Astrocyte of the spinal cord (primary cell): ENCODE measurements at places on chromosomes 6 and 20.

- DNase-seq = no peak
These were observed 140.5 kb downstream of the PREX1 start for GRCh38 chr20:48687117-48687800.

DNA sequence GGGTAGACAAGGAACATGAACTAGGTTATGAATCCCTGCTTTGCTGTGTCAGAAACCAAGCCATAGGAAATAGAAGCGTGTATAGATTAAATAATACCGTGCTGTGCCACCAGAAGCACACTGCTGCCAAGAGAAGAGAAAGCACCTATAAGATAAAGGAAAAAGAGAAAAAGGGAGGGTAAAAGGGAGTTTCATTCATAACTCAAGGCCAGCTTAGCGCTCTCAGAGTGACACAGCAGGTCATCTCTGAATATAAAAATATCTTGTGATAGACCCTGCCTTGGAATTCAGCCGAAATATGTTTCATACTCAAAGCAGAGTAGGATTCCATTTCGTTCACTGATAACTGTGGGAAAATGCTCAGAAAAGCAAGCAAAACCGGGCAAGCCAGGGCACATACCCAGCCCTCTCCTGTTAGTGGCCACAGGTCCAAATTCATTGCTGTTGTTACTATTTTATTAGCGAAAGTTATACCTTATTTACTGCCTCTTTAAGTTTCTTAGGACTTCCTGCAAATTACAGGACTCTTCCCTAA is 8.7 kb downstream of the JAG1 start:
- no peak for DNase-seq

- DNase-seq = no peak
These were observed 387.0 kb downstream of the LAMA2 start for GRCh38 chr6:129269891-129270290.

DNA sequence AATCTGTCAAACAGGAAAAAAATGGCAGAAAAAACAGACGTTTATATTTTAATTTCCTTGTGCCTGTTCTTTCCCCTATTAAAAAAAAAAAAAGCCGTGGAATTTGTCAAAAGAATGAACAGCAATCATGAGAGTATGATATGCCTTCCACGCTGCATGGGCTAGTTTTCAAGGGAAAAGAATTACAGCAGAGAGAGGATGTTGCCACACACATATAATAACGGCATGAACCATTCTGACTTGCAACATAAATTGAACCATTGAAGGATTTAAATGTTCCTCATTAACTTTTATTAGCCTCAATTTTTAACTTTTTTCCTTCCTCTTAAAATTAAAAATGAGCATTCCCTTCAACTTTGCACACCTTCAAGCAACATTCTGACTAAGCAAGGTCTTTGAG is 301.8 kb downstream of the FOXC1 start:
- DNase-seq = no peak

DNA sequence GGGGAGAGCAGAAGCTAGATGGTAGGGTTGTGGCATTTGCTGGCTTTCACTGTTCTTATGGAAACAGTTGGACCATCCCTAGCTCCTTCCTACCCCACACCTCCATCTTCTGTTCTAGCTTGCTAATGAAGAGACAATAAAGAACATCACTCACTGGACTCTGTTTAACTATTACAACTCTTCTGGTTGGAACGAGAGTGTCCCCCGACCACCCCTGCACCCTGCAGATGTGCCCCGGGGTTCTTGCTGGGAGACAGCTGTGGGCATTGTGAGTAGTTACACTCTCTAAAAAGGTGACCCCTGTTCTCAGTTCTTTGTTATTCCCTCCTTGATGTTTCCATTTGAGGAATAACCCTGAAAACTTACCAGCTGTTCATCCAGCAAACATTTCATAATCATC is 40.4 kb upstream of the NOP56 start:
- DNase-seq = no peak

DNA sequence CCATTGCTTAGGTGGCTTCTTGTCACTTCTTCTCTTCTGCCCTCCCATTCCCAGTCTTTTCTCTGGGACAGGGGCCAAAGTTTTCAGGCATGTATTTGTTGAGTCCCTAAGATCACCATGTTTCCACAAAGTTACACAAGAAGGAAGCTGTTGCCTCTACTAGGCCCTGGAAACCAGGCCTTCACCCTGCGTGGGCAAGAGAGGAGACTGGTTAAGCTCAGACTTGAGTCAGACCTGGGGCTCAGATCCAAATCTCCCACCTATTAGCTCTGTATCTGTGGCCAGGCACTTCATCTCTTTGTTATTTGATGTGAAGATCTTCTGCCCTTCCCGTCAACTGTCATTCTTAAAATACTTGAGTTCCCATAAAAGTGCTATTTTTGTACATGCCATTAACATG is 154.6 kb downstream of the SASH1 start:
- peak; percentile 39 for DNase-seq

- peak; percentile 65 for DNase-seq
These were observed 189.5 kb downstream of the IBTK start for GRCh38 chr6:82057846-82058554.

- DNase-seq = no peak
These were observed 33.9 kb upstream of the FBXO30 start for GRCh38 chr6:145848541-145848940.

- DNase-seq = no peak
These were observed 37.3 kb upstream of the SLC22A1 start for GRCh38 chr6:160084198-160084776.

DNA sequence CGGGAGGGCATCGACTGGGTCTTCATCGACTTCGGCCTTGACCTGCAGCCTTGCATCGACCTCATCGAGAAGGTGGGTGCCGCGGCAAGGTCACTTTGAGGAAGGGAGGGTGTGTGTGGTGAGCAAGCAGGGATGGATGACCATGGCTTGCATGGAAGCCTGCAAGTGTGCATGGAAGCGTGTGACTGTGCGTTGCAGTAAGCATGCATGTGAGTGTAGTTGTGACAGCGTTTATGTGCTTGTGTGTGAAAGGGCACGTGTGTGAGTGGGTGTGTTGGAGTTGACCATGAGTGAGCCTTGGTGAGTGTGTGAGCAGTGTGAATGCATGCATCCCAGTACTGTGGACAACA is 32.5 kb downstream of the MYH7B start:
- no peak for DNase-seq

DNA sequence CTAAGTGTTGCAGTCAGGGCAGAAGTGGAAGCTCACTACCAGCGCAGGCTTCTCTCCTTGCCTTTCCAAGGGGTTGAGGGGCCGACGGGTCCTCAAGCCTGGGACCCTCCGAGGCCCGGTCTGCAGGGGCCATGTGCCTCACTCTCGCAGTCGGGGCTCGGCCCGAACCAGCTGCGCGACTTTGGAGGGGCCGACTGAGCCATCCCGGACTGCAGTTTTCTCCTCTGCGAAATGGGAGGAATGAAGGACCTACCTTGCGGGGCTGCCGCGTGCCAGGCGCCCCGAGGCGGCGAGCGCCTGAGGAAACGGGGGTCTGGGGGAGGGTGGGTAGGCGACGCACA is 5.6 kb downstream of the LZTS3 start:
- DNase-seq = no peak

GRCh38 chr20:44516491-44516890 is 5.4 kb downstream of the SERINC3 start:
- DNase-seq = no peak

- DNase-seq = no peak
These were observed 22.1 kb downstream of the GJA10 start for GRCh38 chr6:89916136-89916920.

GRCh38 chr6:134512981-134513391 is 195.1 kb upstream of the SGK1 start:
- DNase-seq = no peak
